ENCODE measurements at places on chromosomes 5 and 9. TPM values are rescaled to one million over a fixed set of nuclear protein-coding genes. Genes with fewer than 3 reads are reported as not detected.

FST gene
- not detected for polyA plus RNA-seq

SEMA6A gene
- 1.6 TPM for polyA plus RNA-seq

DNA sequence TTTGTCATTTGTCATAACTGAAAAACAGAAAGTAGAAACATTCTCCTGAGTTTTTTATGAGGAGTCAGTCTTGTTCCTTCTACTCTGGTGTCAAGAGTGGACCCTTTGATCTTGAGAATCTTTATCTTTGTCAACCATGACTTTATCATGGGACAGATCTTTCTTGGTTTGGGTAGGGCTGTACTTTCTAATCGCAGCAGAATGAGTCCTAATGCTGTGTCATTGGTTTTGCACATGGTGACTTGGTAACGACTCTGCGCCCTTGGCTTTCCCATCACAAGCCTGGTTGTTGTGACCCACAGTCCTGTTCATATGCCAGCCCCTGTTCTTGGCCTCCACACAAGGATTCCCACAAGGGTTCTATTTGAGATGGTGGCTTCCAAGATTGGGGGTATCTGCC, 45.6 kb downstream of the AOPEP start:
- H3K4me1 ChIP-seq = no peaks in the 10 kb centered on the region
- H3K27ac ChIP-seq = no peak overlapping the region
- H3K4me3 ChIP-seq = no peak overlapping the region
- H3K36me3 ChIP-seq = peaks cover 16% of the 10 kb centered on the region
- no peaks in the 10 kb centered on the region for H3K27me3 ChIP-seq

- H3K36me3 ChIP-seq = no peaks in the 10 kb centered on the region
- no peak overlapping the region for H3K27ac ChIP-seq
- no peak for DNase-seq
- no peak overlapping the region for H3K4me3 ChIP-seq
- H3K4me1 ChIP-seq = no peaks in the 10 kb centered on the region
Observed at GRCh38 chr9:15349892-15350761, 43.1 kb upstream of the TTC39B start.

DNA sequence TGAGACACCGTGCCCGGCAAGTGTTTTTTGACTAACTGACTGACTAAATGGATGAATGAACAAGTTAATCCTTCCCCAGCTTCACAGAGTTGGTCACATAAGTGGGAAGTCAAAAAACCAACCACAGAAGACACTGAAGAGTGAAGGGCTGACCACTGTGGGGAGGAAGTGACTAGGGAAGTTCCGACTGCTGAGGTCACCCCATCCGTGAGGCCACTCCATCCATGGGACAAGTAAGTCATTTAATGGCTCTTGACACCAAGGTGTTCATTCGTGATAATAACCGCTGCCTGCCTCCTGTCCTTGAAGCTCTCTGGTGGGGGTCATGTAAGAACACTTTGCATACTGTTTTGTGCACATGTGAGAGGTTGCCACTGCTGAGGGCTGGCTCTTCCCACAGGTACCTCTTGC, 22.2 kb upstream of the CXCL14 start:
- H3K27me3 ChIP-seq = peaks cover 21% of the 10 kb centered on the region
- no peak for DNase-seq
- no peaks in the 10 kb centered on the region for H3K4me1 ChIP-seq
- H3K36me3 ChIP-seq = no peaks in the 10 kb centered on the region

- peaks cover 34% of the 10 kb centered on the region for H3K36me3 ChIP-seq
- peak overlapping the region; percentile 98 for H3K4me3 ChIP-seq
- peaks cover 47% of the 10 kb centered on the region for H3K4me1 ChIP-seq
- DNase-seq = peak; percentile 45
Observed at GRCh38 chr5:157570531-157571200, 4.9 kb downstream of the ADAM19 start.

DNA sequence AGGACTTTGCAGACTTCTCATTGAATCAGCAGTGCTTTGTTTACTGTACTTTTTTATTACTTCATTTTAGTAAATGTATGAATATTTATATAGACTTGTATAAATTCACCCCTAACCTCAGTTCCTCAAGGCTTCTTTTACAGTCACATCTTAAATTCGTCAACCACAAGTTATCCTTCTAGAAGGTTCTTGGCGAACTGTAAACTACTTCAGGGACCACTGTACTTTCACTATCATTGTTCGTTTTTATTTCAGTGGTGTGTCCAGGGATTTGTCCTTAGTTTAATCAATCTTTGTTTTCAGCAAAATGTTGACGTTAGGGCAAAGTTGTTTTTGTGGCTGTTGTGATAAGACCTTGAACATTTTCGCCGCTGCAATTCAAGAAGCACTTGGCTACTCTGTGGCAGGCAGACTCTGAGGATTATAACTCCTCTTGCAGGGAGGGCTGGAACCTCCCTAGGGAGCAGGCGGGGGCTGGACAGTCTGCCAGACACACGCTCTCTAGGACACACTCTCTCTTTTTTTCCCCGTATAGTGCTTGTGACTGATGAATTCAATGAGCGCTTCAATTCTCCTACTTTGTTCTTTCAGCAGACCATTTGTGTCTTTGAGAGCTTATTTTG, 252.8 kb downstream of the FBXL7 start:
- H3K27me3 ChIP-seq = no peaks in the 10 kb centered on the region
- no peaks in the 10 kb centered on the region for H3K36me3 ChIP-seq
- no peak for DNase-seq
- H3K27ac ChIP-seq = no peak overlapping the region
- no peak overlapping the region for H3K4me3 ChIP-seq

Measured in naive B cell (primary cell).